ENCODE measurements at places on chromosomes 1 and 21.

DNA sequence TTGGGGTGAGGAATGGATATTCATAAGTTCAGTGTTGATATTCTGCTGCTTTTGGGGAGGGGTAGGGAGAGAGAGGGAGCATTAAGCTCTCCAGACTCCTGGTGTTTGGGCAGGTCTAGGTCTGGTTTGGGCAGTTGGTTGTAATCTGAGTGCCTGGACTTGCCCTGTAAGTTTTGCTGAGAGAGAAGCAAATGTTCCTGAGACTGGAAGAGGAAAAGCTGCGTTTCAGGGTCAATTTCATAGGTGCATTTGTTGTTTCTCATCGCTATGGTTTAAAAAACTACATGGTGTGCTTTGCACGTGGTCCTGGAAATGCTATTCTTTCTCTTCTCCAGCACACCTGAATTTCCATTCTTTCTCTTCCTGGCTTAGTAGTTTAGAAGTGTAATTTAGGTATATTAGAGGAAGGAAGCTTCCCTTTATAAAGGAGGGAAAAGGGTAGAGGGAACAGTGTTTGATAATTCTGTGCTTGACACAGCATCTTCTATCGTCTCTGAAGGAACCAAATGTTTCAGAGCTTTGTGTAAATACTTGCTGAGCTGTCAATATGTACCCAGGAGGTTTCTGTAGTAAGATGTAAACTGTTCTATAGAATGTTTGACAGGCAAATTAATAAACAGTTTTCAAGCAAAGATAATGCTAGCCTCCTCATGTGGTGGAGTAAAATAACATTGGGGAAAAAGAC lies 6.3 kb downstream of the ARID1A start:
- no peak for DNase-seq

- DNase-seq, result peak; percentile 64
Observed at GRCh38 chr21:16088056-16088455, 358.3 kb downstream of the USP25 start.

- DNase-seq, result no peak
Observed at GRCh38 chr1:186231861-186232436, 143.1 kb downstream of the TPR start.

DNA sequence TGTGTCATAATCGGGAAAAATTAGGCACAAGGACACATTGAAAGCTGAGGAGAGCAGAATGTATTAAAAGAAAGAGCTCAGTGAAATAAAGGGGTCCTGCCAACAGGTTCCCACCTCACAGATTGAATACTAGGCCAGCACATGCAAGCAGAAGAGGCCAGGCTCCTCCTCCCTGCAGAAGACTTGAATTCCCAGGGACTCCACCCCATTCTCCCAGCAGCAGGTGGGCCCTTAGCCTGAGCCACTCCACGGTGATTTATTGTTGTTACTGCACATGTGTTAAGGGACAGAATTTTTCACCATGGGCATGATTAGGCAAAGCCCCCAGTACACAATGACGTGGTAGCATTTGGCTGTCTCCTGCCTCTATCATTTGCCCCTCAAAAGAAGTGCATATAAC lies 1844.7 kb downstream of the NCAM2 start:
- DNase-seq, result no peak

DNA sequence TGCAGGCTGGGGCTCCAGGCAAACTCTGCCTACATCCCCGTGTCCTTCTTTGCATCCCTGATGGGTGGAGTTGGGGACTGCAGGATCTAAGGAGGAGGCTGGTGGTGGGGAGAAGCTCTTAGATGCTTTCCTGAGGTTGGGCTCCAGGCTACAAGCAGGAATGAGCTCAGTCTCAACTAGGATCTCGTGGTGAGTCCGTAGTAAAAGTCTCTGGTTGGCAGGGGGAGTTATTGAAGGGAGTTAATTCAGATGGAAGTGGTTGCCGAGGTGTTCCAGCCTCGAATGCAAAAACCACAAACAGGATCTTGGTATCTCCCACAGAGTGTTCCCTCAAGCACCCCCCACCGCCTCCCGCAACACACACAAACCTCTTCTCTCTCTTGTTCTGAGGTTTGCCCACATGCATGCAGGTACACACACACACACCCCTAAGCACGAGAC lies 35.0 kb downstream of the TMCC2 start:
- no peak for DNase-seq

DNA sequence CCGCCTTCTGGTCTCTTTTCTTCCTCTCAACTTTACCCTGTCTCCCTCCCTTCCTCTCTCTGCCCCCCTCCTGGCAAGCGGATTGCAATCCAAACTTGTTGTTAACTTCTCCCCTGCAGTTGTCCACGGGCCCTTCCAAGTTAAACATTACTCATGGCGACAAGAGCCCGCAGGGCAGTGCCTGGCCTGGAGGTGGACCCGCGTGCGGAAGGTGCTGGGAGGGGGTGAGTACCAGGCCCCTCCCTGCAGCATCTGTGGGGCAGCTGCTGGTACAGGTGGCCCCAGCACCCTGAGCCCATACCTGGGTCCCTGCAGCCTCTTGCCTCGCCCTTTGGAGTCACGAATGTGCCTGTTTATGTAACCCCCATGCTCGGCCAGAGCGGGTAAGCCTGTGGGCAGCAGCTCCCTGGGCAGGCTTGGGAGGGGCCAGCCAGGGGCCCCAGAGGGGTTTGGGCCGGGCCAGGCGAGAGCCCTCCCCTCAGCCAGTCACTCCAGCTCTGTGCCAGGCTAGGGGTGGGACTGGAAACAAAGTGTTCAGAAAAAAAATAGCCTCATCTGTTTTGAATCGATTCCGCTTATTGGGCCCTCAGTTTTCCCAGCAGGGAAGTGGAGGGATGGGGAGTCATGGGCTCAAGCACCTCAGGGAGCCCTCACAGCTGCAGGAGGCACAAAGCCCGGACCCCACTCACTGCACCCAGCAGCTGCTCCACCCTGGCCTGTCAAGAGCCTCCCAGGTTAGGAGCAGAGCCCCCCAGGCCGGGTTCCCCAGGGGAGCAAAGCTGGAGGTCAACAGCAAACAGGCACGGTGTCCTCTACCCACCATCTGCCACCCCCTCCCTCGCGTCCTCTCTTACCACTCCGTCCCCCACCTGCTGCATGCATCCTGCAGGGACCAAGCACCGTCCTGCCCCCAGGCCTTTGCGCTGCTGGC lies 14.0 kb upstream of the FAAP20 start:
- no peak for DNase-seq

DNA sequence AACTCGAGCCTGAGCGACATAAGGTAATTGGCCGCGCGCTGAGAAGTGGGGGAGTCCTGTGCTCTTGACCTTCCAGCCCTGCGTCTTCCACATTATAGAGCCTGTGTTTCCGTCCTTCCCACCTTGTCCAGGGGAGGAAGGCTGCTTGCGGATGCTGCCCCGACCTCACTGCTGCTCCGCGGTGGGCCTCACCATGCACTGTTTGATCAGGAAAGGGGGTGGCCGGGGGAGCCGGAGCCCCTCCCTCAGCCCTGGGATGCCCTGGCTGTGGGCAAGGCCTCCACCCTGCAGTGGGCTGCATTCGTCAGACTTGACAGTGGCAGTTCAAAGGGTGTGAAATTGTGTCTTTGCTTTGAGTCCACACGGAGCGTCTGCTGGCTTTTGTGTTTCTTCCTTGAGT lies 30.1 kb downstream of the PCNT start:
- no peak for DNase-seq

DNA sequence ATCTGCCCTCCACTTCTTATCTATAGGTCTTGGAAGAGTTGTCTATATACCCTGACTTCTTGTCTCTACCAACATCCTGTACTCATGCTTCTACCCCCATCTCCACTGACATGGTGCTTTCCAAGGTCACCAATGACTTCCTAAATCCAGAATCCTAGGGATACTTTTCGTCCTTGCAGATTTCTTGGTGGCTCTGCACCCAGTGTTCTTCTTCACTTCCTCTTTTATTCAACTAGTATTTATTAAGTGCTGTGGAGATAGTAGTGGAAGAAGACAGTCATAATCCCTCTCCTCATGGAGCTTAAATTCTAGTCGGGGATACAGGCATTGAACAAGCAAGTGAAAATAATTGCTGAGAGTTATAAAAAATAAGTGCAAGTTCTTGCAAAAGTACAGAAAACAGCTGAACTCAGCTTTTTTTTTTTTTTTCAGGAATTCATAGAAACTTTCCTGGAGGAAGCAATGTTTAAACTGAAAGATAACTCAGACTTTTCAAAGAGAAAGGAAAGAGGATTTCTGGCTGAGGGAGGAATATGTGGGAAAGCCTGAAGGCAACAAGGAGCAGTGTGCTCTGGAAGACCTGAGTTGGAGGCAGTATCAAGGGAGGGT lies 38.2 kb upstream of the CYP4B1 start:
- DNase-seq, result no peak

DNA sequence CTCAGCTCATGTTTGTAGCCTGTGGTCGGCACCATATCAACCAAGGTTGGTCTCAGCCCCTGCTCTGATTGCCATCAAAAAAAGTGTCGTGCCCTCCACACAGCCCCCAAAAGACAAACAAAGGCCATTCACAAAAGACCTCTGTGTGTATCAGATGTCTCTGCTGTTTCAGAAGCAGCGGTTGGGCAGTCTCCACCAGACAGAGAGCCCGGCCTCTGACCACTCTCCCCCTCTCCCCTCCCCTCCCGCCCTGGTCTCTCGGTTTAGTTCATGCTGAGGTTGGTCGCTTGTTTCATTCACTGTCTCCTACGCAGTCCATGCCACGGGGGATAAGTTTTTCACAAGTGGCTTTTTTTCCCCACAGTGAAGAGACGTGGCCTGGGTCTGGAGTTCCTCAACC lies 27.1 kb downstream of the ACTA1 start:
- no peak for DNase-seq

DNA sequence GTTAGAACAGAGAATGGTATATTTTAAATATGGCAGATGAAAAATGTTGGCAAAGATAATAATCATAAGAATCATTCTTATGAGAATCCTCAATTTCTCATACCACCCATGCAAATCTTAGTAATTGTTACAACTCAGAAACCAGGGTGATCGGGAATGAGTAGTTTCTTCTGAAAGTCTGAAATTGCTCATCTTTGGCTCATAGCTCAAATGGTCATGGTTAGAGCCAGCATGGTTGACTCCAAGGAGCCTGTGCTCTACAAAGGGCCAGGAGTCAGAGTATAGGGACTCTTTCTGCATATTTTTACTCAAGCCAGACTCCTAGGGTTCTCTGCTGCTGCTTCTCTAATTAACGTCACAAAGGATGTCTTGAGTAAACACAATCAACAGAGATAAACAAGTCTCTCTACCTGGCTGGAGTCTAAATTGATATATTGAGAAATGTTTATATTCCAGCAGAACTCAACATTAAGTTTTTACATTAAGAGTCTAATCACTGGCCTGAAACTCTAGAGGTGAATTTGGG lies 1.9 kb upstream of the ETV3 start:
- DNase-seq, result no peak

- DNase-seq, result no peak
Observed at GRCh38 chr1:17736625-17737024, 18.5 kb upstream of the ACTL8 start.

- DNase-seq, result peak; percentile 18
Observed at GRCh38 chr1:84122780-84123382, 21.2 kb upstream of the PRKACB start.

DNA sequence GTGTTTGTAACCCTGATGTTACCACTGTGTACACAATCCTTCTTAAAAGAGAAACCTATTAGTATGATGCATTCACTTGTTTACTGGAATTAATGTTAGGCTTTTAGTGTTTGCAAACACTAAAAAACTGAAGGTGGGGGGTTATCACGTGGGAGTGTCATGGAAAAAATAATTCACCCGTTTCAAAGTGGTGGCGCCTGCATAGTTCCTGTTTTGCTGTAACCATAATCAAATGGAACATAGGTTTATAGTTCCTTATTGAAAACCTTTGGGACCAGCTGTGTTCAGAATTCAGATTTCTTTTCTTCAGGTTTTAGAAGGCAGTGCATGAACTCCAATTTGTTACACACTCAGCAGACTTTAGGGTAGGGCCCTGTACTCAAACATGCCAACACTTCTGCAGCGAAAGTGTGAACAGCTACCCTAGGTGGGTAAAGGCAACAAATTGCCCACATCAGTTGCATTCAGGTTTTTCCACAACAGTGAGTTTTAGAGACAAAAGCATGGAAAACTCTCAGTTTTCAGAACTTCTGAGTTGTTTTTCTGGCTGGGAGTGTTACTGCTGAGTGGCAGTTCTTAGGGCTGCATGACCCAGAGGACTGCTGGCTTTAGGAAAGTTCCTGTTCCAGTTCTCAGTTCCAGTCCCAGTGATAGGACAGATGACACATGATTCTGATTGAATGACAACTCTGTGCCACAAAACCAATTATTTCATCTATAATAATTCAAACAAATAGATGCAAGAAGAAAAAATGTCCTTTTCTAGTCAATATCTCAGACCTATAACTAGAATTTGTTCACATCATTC lies 29.1 kb upstream of the IVNS1ABP start:
- no peak for DNase-seq

GRCh38 chr21:37921091-37921490 lies 4.8 kb upstream of the KCNJ6 start:
- DNase-seq, result no peak

DNA sequence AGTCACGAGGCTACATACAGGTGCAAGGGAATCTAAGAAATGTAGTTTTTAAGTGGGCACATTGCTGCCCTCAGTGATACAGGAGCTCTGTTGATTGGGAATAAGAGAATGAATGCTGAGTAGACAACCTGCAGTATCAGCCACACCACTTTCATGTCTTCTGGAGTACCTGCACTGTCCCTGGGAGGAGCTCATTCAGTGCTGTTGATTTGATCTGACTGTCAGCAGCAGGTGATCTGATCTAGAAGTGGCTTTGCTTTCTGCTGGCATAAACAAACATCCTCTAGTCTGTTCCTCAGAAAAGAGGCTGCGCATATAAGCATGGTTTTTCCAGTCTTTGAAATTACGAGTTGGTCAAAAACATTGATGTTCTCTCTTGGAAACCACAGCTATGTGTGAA lies 35.5 kb upstream of the LRRC52 start:
- no peak for DNase-seq

DNA sequence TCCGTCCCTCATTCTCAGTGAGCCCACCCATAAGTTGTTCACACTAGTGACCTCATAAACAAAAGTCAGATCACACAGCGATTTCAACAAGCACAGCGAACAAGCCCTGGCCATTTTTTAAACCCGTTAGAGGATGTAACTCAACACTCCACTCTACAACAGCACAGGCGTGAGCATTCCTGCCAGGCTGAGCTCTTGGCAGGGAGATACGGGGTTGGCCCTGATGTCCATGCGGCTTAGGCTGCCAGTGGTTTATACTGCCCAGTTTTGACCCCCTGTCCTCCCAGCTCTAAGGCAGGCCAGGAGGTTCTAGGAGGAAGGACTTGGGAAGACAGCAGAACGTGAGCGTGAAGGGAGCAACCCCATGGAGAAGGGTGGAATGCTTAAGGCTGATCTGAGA lies 35.0 kb downstream of the PARP1 start:
- DNase-seq, result no peak

GRCh38 chr1:25695090-25695770 lies 78.6 kb downstream of the MAN1C1 start:
- no peak for DNase-seq

- DNase-seq, result no peak
Observed at GRCh38 chr21:45823100-45823681, 158.4 kb upstream of the COL6A1 start.

GRCh38 chr21:33561373-33561772 lies 18.5 kb downstream of the SON start:
- no peak for DNase-seq

GRCh38 chr1:111643097-111643496 lies 23.5 kb downstream of the RAP1A start:
- DNase-seq, result no peak

Measured in NCI-H1048 (cell line).